ENCODE measurements at places on chromosomes 11 and 22.

DNA sequence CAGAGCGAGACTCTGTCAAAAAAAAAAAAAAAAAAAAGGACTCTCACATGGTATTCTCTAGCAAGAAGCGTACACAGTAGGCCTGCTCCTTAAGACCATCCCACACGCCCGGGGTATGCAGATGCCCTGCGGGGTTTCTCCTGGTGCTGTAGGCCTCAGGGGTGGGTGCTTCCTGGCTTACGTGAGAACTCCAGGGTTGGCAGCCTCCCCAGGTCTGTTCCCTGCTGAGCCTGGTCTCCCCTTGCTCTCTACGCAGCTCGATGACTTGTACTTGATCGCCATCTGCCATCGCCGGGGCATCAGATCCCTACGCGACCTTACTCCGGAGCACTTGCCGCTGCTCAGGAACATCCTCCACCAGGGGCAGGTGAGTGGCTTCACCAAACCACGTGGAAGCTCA lies 12.4 kb upstream of the ST3GAL4 start:
- no peak for DNase-seq

- DNase-seq, result peak; percentile 3
Observed at GRCh38 chr11:28289444-28289843, 181.3 kb downstream of the METTL15 start.

DNA sequence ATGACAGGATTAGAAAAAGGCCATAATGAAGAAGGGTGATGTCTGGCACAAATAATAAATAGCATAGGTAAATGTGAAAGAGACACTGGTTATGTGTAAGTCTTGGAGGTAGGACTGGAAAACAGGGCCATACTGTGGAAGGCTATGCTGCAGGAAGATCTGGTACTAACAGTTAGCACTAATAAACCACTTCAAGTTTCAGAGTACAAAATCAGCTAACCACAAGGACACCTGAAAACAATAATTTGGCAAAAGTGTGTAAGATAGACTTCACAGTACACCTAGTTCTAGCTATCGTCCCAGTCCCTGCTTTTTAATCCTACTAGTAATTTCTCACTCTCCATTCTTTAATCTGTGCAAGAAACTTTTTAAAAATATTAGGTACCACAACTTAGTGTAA lies 44.3 kb downstream of the CWF19L2 start:
- no peak for DNase-seq

DNA sequence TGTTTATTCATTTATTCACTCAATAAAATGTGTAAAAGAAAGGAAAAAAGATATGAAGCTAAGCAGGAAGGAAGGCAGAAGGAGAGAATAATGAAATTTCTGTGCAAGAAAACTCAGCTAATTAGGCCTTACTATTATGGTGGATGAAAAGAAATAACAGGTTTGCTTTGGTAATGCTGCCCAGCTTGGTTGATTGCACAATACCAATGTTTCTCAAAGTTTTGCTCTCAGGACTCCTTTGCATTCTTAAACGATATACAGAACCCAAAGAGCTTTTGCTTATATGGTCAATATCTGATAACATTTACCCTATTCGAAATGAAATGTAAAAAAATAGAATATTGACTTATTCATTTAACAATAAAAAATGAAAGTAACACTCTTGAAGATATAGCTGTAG lies 7.3 kb upstream of the CTSC start:
- DNase-seq, result no peak

GRCh38 chr11:15113381-15113780 lies 1.3 kb upstream of the INSC start:
- no peak for DNase-seq

DNA sequence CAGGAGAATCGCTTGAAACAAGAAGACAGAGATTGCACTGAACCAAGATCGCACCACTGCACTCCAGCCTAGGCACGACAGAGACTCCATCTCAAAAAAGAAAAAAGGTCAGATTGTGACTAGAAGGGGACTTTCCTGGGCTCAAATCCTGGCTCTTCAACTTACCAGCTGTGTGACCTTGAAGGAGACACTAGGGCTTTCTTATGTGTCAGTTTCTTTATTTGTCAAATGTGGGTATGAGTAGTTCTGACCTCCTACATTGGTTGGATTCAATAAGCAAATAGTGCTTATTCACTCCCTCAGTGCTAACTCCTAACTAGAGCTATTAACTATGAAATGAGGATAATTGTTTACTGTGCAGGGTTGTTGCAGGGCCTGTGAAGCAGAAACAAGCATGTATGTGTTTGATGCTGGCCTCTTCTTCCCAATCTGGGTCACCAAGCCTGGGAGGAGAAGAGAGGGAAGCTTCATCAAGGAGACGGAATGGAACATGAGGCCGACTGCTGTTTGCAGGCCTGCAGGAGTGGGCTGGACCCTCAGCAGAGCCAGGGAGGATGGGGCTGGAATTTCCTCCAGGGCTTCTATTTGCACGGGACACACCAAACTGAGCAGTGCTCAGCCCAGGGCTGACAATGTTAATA lies 22.5 kb downstream of the RHOD start:
- DNase-seq, result no peak

DNA sequence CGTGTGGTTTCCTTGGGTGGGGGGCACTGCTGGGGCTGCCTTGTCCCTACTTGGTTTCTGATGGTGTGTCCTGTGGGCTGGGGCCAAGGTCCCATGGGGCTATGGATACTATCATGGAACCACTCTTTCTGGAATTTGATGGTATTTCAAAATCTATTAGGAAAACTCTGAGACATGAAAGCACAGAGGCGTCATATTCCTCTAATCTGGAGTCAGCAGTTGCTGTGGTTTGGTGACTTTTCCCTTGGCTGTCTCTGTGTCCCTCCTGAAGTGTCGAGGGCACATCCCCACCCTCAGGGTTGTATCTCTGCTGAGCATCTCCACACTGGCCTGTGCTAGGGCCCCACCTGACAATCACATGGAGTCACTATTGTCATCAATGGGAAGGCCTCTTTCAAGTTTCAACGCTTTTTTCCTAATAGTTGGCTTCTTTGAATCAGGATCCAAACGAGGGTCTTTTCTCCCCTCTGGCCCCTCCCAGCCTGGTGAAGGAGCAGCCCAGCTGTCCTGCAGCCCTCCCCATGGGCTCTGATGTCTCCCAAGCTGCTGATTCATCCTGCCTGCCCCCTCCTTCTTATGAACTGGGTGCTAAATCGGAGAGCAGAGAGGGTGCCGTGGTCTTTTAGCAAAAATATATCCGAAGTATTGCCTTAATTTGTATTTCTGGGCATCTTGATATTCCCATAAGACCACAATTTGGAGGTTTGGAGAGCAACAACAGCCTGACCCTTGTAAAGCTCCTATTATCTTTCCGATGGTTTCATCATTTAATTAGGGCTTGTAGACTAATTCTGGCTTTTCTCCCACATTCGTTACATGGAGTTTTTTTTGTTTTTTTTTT lies 38.5 kb downstream of the MED15 start:
- no peak for DNase-seq

- no peak for DNase-seq
Observed at GRCh38 chr11:91804042-91804441, 420.6 kb upstream of the FAT3 start.

GRCh38 chr11:131464461-131464860 lies 94.0 kb downstream of the NTM start:
- no peak for DNase-seq

- no peak for DNase-seq
Observed at GRCh38 chr22:17964643-17965042, 59.7 kb downstream of the MICAL3 start.

GRCh38 chr11:122360875-122361274 lies 244.9 kb upstream of the BLID start:
- no peak for DNase-seq

DNA sequence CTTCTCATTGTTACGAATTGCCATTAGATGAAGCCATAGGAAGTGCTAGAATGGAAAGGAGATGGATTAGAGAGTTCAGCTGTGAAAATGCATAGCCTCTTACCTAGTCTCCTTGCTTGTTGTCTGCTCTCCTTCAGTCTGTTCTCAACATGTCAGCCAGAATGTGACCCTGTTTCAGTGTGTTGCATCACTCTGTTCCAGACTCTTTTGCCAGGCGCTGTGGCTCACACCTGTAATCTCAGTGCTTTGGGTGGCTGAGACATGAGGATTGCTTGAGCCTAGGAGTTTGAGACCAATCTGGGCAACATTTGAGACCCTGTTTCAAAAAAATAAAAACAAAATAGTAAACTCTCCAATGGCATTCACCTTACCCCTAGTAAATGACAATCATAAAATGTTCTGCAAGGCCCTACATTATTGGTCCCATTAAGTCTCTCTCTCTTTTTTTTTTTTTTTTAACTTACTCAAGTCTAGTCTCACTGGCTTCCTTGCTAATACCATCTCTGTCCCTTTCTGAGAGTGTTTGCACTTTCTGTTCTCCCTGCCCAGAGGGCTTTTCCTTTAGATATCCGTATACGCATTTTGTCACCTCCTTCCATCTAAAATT lies 39.4 kb downstream of the CYP2R1 start:
- no peak for DNase-seq

DNA sequence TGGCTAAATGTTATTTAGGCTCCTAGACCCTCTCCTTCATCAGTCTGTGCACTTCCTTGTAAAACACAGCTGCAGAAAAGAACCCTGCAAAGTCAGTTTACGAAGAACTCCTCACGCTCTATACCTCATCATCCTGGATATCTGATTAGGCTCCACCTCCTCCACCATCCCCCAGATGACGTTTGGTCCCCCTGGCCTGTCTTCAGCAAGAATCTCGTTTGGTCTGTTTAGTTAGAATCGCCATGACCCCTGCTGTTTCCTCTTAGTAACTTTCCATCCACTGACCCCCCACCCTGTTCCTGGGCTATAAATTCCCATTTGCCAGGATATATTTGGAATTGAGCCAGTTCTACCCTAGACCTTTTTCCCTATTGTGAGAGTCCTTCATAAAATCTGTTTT lies 214.1 kb downstream of the OPCML start:
- no peak for DNase-seq

- no peak for DNase-seq
Observed at GRCh38 chr11:44493383-44493782, 72.1 kb upstream of the CD82 start.

- DNase-seq, result peak; percentile 75
Observed at GRCh38 chr11:13338427-13339069, 61.0 kb downstream of the BMAL1 start.

DNA sequence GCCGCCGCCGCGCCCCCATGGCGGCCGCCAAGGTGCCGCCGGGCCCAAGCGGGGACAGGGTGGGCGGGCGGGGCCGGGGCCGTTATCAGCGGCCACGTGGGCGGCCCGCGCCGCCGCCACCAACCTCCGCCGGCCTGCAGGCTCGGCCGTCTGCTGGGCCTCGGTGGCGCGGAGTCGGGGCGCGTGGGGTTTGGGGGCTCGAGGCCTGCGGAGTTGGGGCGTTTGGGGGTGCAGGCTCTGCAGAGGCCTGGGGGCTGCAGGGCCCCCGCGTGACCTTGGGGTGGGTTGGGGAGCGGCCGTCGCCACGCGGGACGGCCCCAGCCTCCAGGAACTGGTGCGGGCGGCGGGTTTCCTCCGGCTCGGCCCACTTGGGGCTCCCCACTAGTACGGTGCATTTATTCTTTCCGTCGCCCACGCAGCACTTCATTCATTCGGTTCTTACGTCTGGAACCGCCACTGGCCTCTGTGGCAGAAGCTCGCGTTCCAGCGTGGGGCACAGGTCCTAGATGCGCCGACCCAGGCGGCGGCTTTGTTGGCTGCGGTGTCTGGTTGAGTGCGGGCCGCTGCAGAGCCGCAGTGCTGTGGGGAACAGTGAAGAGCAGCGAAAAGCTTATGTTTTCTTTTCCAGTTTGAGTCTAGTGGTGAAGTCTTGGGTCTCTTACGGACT lies 740 bp upstream of the TRMT2A start:
- peak; percentile 24 for DNase-seq

- DNase-seq, result no peak
Observed at GRCh38 chr22:17853073-17853472, 78.8 kb upstream of the BID start.

DNA sequence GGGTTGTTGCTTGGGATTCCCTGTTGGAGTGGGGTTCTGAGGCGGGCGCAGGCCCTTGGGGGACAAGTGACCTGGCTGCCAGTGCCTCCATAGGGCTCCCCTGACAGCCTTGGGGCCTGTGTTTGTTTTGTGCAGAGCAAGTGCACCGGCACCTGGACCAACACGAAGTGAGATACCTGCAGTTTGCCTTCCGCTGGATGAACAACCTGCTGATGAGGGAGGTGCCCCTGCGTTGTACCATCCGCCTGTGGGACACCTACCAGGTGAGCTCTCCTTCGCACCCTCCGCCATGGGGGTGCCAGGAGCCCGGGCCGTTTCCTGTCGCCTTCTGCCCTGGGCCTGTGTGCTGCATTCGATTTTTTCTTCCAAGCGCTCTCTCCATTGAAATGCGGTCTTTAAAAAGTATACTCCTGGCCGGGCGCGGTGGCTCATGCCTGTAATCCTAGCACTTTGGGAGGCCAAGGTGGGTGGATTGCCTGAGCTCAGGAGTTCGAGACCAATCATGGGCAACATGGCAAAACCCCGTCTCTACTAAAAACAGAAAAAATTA lies 274.6 kb downstream of the TBC1D22A start:
- DNase-seq, result no peak

DNA sequence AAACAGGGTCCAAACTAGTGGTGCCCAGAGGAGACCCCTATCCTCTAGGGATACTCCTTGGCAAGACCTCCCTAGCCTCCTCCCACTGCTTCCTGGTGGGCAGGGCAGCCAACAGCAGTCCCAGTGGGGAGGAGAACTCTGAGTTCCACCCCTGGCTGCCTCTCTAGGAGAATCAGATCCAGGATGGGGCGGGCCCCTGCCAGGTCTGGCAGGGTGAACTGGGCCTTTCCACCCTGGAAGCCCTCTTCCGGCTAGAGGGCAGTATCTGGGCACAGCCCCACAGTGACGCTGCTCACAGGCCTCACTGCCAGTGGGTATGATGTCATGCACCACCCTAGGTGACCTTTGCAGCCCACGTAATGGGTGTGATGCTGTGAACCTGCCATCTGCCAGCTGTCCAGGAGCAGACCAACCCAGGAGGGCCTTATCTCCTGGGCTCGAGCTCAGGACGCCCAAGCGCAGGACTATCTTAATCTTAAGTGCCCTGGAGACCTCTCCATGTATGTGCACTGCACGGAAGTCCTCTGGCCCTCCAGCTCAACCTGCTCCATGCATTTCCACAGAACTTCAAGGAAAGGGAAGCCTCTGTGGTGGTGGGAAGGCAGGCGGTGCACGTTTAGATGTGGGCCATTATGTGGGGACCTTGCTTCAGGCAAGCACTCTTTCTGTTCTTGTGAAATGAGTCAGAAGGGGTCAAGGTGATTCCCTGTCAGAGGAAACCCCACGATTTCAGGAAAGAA lies 31.8 kb upstream of the FCHSD2 start:
- DNase-seq, result no peak

GRCh38 chr11:34067383-34068065 lies 16.0 kb downstream of the CAPRIN1 start:
- DNase-seq, result no peak

DNA sequence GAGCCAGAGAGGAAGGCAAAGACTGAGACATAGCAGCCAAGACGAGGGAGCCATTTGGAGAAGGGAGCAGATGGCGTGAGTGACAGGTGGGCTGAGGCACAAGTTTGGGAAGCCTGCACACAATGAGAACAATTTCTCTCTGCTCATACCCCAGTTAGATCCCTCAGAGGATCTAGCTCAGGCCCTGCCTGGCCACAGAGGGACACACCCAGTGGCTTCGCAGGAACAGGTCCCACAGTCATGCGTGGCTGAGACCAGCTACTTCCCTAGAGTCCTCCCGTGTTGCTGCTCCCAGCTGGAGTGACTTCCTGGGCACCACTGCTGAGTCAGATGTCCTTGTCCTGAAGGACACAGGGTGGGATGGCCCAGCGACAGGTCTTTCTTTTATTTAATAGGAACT lies 33.4 kb upstream of the LYVE1 start:
- no peak for DNase-seq

All from ACHN (cell line).